Thoracic aorta endothelial cell (primary cell): ENCODE measurements at places on chromosomes 12 and 14. TPM values are rescaled to one million over a fixed set of nuclear protein-coding genes. Genes with fewer than 3 reads are reported as not detected.

SYT1 gene
- 0.27 and 1.1 TPM in 2 replicates for total RNA-seq

NRIP2 gene
- not detected in 2 replicates for total RNA-seq

RARG gene
- 4.9 and 8.3 TPM in 2 replicates for total RNA-seq

TMEM132D gene
- not detected in 2 replicates for total RNA-seq

SRRM4 gene
- not detected in 2 replicates for total RNA-seq

DAO gene
- not detected in 2 replicates for total RNA-seq

SLC7A8 gene
- 1.1 and 2.4 TPM in 2 replicates for total RNA-seq

SLC25A21 gene
- 2.4 and 4.0 TPM in 2 replicates for total RNA-seq

SLC39A2 gene
- total RNA-seq: not detected in 2 replicates

CLEC4A gene
- total RNA-seq: 0.14 TPM in 1 of 2 replicates, not detected in the other

MANSC1 gene
- total RNA-seq: 43.6 and 49.5 TPM in 2 replicates

NEDD1 gene
- 43.8 and 57.5 TPM in 2 replicates for total RNA-seq

C1QL4 gene
- 0.13 and 0.22 TPM in 2 replicates for total RNA-seq

ZNF705A gene
- not detected in 2 replicates for total RNA-seq

GAS2L3 gene
- 58.5 and 74.2 TPM in 2 replicates for total RNA-seq

MLXIP gene
- 28.8 and 32.8 TPM in 2 replicates for total RNA-seq

KRT79 gene
- total RNA-seq: not detected in 2 replicates

MARCHF9 gene
- total RNA-seq: 2.5 and 3.4 TPM in 2 replicates

BCL2L2 gene
- 18.5 and 22.2 TPM in 2 replicates for total RNA-seq

CKB gene
- total RNA-seq: 1.6 and 1.9 TPM in 2 replicates

NPAS3 gene
- total RNA-seq: 0.13 and 0.22 TPM in 2 replicates

KLHL33 gene
- not detected in 2 replicates for total RNA-seq

KCNC2 gene
- not detected in 2 replicates for total RNA-seq

KIF26A gene
- total RNA-seq: 12.4 and 23.5 TPM in 2 replicates

AMDHD1 gene
- 0.13 and 0.14 TPM in 2 replicates for total RNA-seq

P2RX2 gene
- not detected in 2 replicates for total RNA-seq

HOXC6 gene
- not detected in 2 replicates for total RNA-seq

KITLG gene
- 26.2 and 48.5 TPM in 2 replicates for total RNA-seq

FSCB gene
- total RNA-seq: not detected in 2 replicates

TRAFD1 gene
- total RNA-seq: 24.2 and 29.4 TPM in 2 replicates

WDR89 gene
- 16.1 and 19.1 TPM in 2 replicates for total RNA-seq

TAS2R8 gene
- not detected in 2 replicates for total RNA-seq

SLC6A15 gene
- total RNA-seq: 0.43 and 0.80 TPM in 2 replicates

OASL gene
- under 0.01 and 0.29 TPM in 2 replicates for total RNA-seq

CEBPE gene
- total RNA-seq: not detected in 2 replicates

LRRIQ1 gene
- 0.27 and 0.72 TPM in 2 replicates for total RNA-seq

INHBC gene
- not detected in 2 replicates for total RNA-seq

SLC38A6 gene
- total RNA-seq: 46.3 and 51.9 TPM in 2 replicates

MGP gene
- 76.1 and 104 TPM in 2 replicates for total RNA-seq

SDR9C7 gene
- not detected in 2 replicates for total RNA-seq

A2ML1 gene
- not detected in 2 replicates for total RNA-seq

ZDHHC22 gene
- not detected in 2 replicates for total RNA-seq

OR4E1 gene
- total RNA-seq: not detected in 2 replicates

SLC5A8 gene
- total RNA-seq: not detected in 2 replicates

POTEG gene
- not detected in 2 replicates for total RNA-seq

TMEM63C gene
- not detected in 2 replicates for total RNA-seq

WNT5B gene
- total RNA-seq: 0.07 and 0.53 TPM in 2 replicates

CFAP73 gene
- total RNA-seq: not detected in 2 replicates

ASCL4 gene
- not detected in 2 replicates for total RNA-seq

PRKCH gene
- 160 and 163 TPM in 2 replicates for total RNA-seq

MAP1LC3B2 gene
- 0.72 and 0.93 TPM in 2 replicates for total RNA-seq

TDRD9 gene
- total RNA-seq: 1.1 and 1.3 TPM in 2 replicates

SSTR1 gene
- 1.2 and 2.9 TPM in 2 replicates for total RNA-seq
